Caudate nucleus (tissue), 63 donors: ENCODE measurements at places on chromosomes 4 and X.

GRCh38 chr4:32858971-32859370, 2138.8 kb downstream of the PCDH7 start:
- DNase-seq, result no peak

GRCh38 chr4:183181081-183181480, 82.0 kb downstream of the WWC2 start:
- no peak for DNase-seq

GRCh38 chr4:150890246-150890645, 124.8 kb downstream of the LRBA start:
- DNase-seq, result no peak

GRCh38 chr4:104248726-104249125, 246.0 kb downstream of the CXXC4 start:
- no peak for DNase-seq

DNA sequence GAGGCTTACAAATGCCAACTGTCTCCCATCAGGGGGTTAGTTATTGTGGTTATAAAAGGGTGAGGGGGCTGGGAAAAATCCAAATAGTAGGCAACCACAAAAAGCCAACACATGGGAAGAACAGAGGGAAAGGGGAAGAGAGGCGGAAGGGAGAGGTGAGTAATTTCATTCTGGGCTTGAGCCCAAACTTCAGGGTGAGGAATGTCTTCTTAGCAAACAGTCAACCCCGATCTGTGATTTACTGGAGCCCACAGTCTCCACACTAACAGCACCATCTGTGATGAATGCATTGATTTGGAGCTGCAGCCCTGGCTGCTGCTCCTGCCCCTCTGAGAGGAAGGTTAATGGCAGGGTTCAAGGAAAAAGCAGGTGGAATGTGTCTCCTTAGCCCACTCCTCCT, 162.2 kb upstream of the GPR101 start:
- DNase-seq, result no peak

- no peak for DNase-seq
Measured at GRCh38 chr4:88802138-88802537, 104.5 kb upstream of the NAP1L5 start.

GRCh38 chrX:44945736-44946135, 72.7 kb downstream of the KDM6A start:
- DNase-seq, result no peak

GRCh38 chr4:169791527-169792156, 33.9 kb upstream of the HPF1 start:
- DNase-seq, result peak; percentile 18
